Hematopoietic multipotent progenitor cell (in vitro differentiated cells): ENCODE measurements at places on chromosomes 6 and 20.

- no peak for DNase-seq
These were observed 285.6 kb upstream of the SGK1 start for GRCh38 chr6:134603561-134603960.

- no peak for DNase-seq
These were observed 116.4 kb upstream of the THBS2 start for GRCh38 chr6:169370054-169370453.

DNA sequence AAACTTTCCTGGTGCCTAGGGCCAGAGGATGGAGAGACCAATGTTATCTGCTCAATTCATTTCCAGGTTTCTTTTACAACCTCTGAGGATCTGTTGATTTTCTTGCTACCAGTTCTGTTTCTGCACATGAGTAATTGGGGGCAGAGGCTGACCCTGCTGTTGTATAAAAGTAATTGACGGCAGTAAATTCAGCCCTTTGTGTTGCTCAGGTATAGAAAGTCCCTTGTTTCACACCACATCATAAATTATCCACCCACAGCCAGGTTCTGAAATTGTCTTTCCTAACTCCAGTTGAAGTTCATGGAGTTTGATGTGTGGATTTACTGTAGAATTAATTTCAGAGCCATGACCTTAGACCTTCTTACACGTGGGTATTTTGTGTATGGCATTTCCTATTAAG, 107.4 kb upstream of the GRIK2 start:
- no peak for DNase-seq

GRCh38 chr6:77361018-77361417, 102.3 kb downstream of the HTR1B start:
- DNase-seq = no peak

- no peak for DNase-seq
These were observed 7.0 kb downstream of the UNC93A start for GRCh38 chr6:167298127-167298526.

DNA sequence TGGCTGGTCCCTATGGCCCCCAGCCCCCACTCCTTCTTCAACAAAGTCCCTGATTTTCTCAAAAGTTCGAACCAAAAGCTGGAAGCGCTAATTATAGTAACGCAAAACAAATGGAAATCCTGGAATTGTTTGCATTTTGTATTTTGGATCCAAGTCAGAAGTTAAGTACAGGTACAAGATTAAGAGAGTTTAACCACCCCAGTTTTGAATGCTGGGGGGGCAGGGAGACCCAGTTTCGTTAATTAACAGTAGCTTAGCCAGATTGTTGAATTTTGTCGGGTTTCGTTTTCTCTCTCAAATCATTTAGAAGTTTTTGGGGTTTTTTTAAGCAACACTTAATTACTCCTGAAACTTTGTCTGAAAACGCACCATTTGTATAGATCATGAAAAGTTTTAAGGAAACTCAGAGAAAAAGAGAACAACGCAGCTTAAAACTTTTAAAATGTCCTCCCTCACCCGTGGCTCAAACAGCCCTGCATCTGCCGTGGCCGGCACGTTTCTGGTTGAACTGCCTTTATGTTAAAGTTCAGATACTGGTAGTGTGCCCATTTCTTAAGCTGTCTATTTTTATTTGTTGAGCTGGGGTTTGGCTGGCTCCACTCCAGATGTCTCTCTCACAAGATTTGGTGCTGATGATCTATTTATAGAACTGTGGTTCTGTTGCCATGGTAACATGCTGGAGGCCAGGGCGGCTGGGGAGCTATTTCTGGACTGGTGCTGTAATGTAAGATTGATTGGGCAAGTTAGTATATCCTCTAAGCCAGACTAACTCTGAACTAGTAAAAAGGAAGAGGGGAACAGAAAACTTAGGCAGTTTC, 55.0 kb downstream of the GNAS start:
- DNase-seq = peak; percentile 93

DNA sequence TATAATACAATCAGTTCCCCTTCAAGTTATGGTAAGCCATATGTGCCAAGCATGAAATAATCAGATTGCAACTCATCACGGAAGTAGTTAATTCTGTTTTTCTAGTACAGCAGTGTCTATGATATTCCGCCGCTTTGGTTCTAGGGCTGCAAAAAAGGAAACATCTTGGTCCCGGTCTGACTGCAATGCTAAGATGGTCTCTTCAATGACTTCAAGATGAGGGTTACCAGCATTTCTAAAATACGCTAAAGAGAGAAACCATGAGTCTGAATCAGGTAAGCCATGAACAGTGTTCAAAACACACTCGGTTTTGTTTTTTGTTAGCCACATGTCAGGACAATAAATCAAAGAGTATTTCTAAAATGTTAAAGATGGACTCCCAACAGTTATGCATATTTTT, 3.2 kb upstream of the ANKRD60 start:
- DNase-seq = no peak
